GM23248 (cell line): ENCODE measurements at places on chromosomes 5 and 9. TPM values are rescaled to one million over a fixed set of nuclear protein-coding genes. Genes with fewer than 3 reads are reported as not detected.

The SPARC gene
- 5,563 and 6,520 TPM in 2 replicates for total RNA-seq

The POU5F2 gene
- total RNA-seq, result 0.32 and 0.76 TPM in 2 replicates

The NRG2 gene
- not detected in 2 replicates for total RNA-seq

The TPRN gene
- 7.8 and 14.3 TPM in 2 replicates for total RNA-seq

The CBY3 gene
- total RNA-seq, result not detected in 2 replicates

The ZNF354C gene
- 6.9 and 7.5 TPM in 2 replicates for total RNA-seq

The TMEM174 gene
- total RNA-seq, result not detected in 2 replicates

The NR2F1-AS1 gene
- total RNA-seq, result 8.3 and 13.4 TPM in 2 replicates

The CNTFR gene
- total RNA-seq, result not detected in 2 replicates

The PCDHGA8 gene
- 0.86 and 1.5 TPM in 2 replicates for total RNA-seq

The LIX1 gene
- not detected in 2 replicates for total RNA-seq

The SLC6A7 gene
- total RNA-seq, result not detected in 2 replicates

The PDLIM7 gene
- 320 and 357 TPM in 2 replicates for total RNA-seq
